ENCODE measurements at places on chromosomes 3 and 15. TPM values are rescaled to one million over a fixed set of nuclear protein-coding genes. Genes with fewer than 3 reads are reported as not detected.

Gene TIMP4
- not detected for total RNA-seq

Gene DOCK3
- under 0.01 TPM for total RNA-seq

Gene CPNE9
- not detected for total RNA-seq

Gene FBN1
- 82.2 TPM for total RNA-seq

Gene PATL2
- total RNA-seq: under 0.01 TPM

Gene AHSG
- total RNA-seq: not detected

Gene EPHA6
- total RNA-seq: not detected

Gene AADAC
- 0.15 TPM for total RNA-seq

Gene LRTM1
- total RNA-seq: not detected

Gene CASR
- not detected for total RNA-seq

Gene GOLGA8T
- under 0.01 TPM for total RNA-seq

Gene TRH
- total RNA-seq: not detected

Gene MYEF2
- 14.9 TPM for total RNA-seq

Gene LMCD1
- total RNA-seq: 16.1 TPM

Gene TFDP2
- total RNA-seq: 132 TPM

Gene IGDCC3
- total RNA-seq: not detected

Gene RTP4
- 0.61 TPM for total RNA-seq

Gene ZKSCAN7
- 0.97 TPM for total RNA-seq

Gene PIK3CA
- 39.8 TPM for total RNA-seq

Gene REC114
- not detected for total RNA-seq

Gene WNT5A
- total RNA-seq: 0.30 TPM

Gene SLC51B
- total RNA-seq: not detected

Gene CYP8B1
- total RNA-seq: not detected

Gene SLC24A5
- under 0.01 TPM for total RNA-seq

Gene ROPN1
- total RNA-seq: not detected

Gene PRR23B
- not detected for total RNA-seq

Gene CX3CR1
- total RNA-seq: not detected

Gene GNAT1
- total RNA-seq: not detected

Gene RPS17
- total RNA-seq: 1,429 TPM
